ENCODE measurements at places on chromosomes 5 and 9.

DNA sequence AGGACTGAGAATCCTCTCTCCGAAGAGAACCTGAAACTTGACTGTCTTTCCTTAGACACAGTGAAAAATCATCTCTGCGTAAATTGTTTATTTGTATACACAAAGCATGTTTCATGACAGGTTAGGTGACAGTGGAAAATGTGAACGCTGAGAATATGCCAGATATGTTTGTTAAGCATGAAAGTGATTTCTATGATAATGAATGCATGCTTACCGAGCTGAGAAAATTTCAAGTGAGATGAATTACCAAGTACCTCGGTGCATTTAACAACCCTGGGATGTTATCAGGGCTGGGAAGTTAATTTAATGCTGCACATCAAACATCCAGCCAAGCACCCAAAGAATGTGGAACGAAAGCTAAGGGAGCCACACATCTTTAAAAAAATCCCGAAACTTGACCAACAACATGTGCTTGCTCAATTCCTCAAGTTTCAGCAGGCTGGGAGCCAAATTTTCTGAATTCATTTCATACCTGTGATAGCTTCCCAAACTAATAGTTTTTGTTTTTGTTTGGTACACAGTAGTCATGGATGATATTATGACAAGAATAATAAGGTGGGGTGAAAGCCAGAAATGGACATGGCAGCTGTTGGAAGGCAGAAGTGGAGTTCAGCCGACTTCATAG, 336.9 kb downstream of the ARHGEF28 start:
- no peak for DNase-seq

- DNase-seq, result no peak
Measured at GRCh38 chr5:73472116-73472515, 23.5 kb upstream of the FOXD1 start.

DNA sequence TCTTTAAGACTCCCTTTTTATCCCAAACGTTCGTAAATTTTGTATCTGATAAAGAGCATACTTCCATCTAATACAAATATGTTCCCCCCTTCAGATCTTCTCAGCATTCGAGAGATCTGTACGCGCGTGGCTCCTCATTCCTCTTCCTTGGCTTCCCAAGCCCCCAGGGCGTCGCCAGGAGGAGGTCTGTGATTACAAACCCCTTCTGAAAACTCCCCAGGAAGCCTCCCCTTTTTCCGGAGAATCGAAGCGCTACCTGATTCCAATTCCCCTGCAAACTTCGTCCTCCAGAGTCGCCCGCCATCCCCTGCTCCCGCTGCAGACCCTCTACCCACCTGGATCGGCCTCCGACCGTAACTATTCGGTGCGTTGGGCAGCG, 19.9 kb downstream of the CDKN2A start:
- DNase-seq, result no peak

DNA sequence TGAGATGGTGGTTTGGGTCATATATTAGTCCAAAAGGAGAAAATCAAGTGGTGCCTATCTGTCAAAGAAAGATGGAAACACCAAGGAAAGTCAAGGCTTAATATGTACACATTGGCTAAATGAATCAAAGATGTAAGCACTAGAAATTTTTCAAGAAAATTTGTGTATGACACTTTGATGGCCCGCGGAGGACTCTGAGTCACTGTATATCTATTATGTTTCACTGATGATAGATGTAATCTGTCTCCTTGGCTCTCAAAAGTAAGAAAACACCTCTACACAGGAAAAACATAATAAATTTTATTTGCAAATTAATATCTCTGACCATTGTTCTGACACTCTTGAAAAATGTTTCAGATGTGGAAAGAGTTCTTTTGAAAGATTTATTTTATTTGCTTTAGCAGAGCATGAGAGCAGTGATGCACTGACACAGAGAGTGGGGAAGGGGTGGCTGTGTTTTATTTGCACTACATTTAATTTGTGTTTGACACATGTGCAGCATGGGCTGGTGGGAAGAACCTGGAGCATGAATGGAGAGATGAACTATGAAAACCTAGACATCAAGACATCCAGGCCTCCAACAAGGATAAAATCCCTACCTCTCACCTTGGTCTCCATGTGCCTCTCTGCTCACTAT, 180.8 kb upstream of the GAS1 start:
- no peak for DNase-seq

- no peak for DNase-seq
Measured at GRCh38 chr9:21669701-21670100, 132.7 kb upstream of the MTAP start.

All from vagina (tissue), 2 donors.